ENCODE measurements at places on chromosomes 7 and 10.

DNA sequence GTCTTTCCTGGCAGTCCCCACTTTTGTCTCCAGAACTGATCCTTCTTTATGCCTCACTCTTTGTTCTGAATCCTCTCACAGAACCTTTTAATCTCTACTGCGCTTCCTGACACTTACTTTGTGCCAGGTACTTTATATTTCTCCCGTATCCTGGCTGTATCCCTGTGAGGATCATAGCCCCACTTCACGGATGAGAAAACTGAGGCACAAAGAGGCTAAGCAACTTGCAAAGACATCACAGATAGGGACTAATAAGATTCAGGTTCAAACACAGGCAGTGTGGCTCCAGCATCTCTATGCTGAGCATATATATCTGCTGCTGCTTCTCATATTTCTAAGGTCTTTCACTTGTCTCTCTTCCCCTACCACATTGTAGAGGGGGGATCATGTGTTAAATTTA, 116.7 kb downstream of the CHN2 start:
- no peak for DNase-seq

- no peak for DNase-seq
Measured at GRCh38 chr7:134625550-134625949, 21.1 kb upstream of the BPGM start.

DNA sequence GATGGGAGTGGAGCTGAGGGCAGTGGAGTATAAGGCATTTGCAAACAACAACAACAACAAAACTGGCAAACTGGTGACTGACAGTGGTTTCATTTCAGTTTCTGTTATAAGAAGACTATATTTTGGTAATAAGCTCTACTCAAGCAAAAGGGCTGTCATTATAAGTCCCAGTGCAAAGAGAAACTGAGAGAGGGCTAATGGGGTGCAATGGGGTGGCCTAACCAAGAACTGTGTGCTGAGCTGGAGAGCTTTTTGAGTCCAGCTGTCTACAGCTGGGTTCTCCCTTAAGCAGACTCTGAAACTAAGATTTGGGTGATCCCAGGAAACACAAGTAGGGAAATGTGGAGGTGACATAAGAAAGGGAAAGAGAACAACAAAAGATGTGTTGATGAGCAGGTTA, 439.3 kb downstream of the ADRA2A start:
- DNase-seq: no peak

DNA sequence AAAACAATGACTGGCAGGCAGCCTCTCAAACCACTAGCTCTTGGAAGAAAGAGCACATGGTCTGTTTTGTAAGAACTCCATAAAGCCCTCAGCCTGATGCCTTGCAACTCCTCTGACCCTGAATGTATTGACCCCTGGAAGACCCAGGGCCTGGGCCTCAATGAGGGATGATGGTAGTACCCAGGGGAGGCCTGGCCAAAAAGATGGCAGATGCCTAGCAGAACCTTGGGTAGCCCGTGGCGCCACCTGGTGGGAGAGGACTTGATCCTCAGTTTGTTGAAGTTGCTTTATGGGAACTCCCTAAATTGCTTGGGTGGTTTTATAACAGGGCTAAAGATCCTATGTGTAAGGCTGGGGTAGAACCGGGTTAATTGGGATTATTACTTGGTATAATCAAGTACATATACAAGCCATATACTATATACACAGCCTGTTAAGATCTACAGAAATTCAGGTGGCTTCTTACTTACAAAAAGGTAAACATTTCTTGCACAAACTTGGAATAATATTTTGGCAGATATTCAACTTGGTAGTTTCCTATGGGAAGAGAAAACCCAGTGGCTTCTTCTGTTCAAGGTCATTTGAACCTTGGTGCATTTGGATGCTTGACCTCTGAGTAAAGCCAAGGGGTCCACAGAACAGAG, 95.8 kb upstream of the CACUL1 start:
- DNase-seq: peak; percentile 85

DNA sequence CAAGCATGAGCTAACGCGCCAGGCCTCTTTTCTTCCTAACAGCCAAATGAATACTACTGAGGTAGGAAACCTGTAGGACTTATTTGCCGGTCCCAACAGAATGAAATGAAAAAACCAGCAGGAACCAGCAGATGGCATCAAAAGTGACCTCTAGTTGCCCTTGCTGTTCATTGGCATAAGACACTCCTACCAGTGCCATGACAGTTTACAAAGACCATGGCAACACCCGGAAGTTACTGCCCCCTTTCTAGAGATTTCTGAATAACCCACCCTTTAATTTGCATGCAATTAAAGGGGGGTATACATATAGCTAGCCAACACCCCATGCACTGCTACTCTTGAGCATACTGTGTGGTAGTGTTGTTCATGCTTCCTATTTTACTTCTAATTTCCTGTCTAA, 65.2 kb downstream of the ATE1 start:
- DNase-seq: no peak

- DNase-seq: no peak
Measured at GRCh38 chr7:88386665-88387156, 80.0 kb upstream of the STEAP4 start.

GRCh38 chr7:38903057-38903456, 5.9 kb downstream of the VPS41 start:
- no peak for DNase-seq

- no peak for DNase-seq
Measured at GRCh38 chr7:142806022-142806356, 35.2 kb downstream of the PRSS2 start.

GRCh38 chr7:149820622-149821190, 17.5 kb upstream of the ZNF862 start:
- no peak for DNase-seq

DNA sequence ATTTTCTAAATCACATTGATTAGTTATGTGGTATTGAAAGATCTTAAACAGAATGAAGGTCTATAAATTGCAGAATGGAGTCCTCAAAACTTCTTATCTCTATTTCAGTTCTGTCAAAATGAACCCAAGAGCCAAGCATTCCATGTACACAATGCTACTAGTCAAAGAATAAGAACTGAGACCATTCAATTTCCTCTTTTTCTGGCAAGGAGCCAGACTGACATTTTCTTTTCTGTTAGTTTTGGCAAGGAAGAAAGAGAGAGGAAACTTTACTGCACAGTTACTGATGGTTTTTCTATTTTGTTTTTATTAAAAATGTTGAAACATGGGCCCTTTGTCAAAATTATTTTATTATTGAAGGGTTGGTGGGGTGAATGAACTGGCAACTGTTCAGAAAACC, 181.8 kb upstream of the FERD3L start:
- no peak for DNase-seq

DNA sequence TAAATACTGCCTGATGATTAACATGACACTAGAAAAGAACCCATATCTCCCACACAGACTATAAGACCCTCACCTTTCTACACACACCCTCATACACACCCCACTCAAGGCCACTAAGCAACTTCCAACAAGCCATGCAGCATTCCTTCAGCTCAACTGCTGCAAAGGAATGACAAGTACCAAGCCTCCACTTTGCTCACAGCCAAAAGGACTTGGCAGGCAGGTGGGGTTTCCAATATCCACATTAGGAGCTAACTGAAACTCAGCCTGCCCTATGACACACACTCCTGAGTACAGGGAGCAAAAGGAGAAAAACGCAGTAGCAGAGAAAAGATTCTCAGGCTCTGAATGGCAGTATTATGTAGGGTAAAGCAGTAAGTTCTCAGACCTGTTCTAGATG, 13.4 kb downstream of the USP54 start:
- DNase-seq: no peak

DNA sequence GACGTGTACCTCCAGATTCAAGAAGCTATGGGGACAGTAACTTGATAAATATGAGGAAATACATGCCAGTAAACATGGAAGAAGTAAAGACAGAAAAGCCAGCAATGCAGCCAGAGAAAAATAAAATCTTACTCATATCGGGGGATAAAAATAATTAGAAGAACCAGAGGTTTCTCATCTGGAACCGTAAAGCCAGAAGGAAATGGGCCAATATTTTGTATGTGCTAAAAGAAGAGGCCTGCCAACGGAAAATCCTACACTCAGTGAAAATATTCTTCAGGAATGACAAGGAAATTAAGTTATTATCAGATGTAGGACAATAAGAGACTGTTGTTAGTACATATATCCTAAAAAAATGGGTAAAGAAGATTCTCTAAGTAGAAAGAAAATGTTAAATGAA, 401.2 kb downstream of the CDC14C start:
- DNase-seq: no peak

Data from suppressor macrophage treated with lipopolysaccharide for 4 hours (primary cell).